ENCODE measurements at places on chromosomes 16 and 17.

DNA sequence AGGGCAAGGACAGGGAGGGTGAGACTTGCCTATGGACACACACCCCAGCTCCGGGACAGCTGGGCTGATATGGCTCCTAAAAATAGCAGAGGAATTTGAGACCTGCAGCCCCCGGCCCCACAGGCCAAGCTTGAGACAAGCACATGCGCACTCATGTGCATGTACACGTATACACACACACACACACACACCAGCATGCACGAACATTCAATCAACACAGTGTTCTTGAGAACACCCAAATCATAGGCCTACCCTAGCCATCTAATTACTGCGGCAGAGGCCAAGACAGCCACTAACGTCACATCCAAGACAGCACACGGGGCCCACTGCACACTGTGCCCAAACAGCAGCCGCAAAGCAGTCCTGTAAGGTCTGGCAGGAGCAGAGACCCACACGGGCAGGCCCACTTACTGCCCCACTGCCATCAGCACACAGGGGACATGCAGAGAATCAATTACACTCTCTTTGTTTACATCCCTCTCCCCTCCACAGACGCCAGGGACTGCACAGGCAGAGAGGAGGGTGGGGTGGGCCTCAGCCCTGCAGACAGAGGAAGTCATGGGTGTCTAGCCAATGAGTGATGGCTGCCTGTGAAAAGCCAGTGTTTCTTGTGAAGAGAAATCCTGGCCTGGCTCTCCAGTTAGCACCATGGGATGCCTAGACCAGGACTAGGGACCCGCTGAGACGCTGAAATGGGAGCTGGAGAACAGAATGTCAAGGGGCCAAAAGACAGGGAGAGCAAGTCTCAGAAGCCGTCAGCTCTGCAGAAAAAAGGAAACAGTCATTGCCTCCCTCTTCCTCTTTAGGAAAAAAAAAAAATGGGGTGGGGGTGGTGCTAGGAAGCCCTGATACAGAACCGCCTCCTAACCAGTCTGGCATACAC is 39.3 kb downstream of the MYO18A start:
- DNase-seq, result no peak

- peak; percentile 37 for DNase-seq
Observed at GRCh38 chr16:49542391-49542891, 168.8 kb downstream of the C16orf78 start.

DNA sequence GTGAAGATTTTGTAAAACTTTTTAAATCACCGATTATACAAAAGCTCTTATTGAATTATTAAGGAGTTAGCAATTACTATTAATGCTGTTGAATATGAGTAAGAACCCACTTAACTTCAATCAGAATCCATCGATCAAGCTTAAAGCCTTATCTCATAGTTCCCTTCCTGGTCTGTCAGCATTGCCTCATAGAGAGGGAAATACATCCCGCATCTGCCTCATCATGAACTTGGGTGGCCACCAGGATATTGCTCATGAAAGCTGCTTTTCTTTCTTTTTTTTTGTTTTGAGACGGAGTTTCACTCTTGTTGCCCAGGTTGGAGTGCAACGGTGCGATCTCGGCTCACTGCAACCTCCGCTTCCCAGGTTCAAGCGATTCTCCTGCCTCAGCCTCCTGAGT is 66.7 kb downstream of the PIGL start:
- DNase-seq, result peak; percentile 62

GRCh38 chr16:1180549-1181403 is 27.9 kb downstream of the CACNA1H start:
- DNase-seq, result no peak

GRCh38 chr17:5210091-5210490 is 18.4 kb upstream of the ZNF594 start:
- DNase-seq, result no peak
